ENCODE measurements at places on chromosomes 16 and 17.

- no peak for DNase-seq
These were observed 551.9 kb upstream of the CA10 start for GRCh38 chr17:52710363-52710901.

GRCh38 chr16:63749276-63749675 lies 1372.6 kb downstream of the CDH11 start:
- no peak for DNase-seq

- DNase-seq, result no peak
These were observed 7.0 kb downstream of the SAMD14 start for GRCh38 chr17:50122945-50123344.

DNA sequence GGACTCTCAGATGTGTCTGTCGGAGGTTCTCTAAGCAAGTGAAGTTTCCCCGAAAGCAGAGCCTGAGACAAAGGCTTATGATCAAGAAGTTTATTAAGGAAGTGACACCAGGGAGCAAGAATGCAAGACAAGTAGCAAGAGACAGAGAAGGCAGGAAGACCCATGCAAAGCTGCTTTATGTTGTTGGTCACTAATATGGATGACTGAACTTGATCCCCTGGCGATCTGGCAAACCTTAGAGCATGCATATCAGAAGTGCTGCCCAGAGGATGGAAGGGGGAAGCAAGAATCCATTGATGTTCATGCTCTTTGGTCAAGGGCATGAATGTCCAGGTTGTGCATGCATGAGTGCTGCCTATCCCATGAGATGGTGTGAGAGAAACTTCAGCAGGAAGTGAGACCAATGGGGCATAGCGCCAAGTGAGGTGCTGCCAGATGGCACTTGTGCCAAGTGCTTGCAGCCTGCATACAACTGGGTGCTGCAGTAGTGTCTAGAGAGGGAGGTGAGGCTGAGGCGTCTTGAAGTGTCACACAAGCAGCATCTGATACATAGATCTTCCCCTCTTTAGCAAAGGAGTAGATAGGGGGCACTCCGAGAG lies 176.5 kb downstream of the SALL1 start:
- DNase-seq, result no peak

DNA sequence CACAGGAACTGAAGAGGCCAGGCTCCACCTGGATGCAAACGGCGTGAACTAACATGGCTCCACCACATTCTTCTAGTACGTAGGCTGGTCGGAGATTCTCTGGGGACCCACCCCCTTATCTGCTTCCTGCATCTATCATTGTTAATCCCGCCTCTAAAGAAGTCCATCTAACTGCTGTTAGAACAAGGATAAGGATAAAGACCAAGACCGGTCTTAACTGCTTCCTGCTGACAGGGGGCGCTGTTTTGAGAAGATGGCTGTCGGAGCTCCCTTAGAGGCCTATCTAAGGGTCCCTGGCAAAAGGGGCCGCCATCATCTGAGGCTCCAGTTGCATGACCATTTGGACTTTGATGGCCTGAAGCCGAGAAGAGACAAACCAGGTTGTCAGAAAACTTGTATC lies 25.8 kb upstream of the TNFSF12 start:
- no peak for DNase-seq

GRCh38 chr16:70570967-70571570 lies 47.5 kb downstream of the SF3B3 start:
- DNase-seq, result no peak

- DNase-seq, result no peak
These were observed 161.9 kb upstream of the XYLT1 start for GRCh38 chr16:17632667-17633066.

- DNase-seq, result peak; percentile 70
These were observed at the start of gene SLC16A5 for GRCh38 chr17:75087558-75088453. SLC16A5 (plus strand) TSS chr17:75087954; CDS start chr17:75093637, 5,683 bp downstream.

- DNase-seq, result peak; percentile 69
These were observed 6.3 kb downstream of the CCDC102A start for GRCh38 chr16:57530104-57530521.

- no peak for DNase-seq
These were observed 11.5 kb downstream of the CDH13 start for GRCh38 chr16:82638095-82638798.

DNA sequence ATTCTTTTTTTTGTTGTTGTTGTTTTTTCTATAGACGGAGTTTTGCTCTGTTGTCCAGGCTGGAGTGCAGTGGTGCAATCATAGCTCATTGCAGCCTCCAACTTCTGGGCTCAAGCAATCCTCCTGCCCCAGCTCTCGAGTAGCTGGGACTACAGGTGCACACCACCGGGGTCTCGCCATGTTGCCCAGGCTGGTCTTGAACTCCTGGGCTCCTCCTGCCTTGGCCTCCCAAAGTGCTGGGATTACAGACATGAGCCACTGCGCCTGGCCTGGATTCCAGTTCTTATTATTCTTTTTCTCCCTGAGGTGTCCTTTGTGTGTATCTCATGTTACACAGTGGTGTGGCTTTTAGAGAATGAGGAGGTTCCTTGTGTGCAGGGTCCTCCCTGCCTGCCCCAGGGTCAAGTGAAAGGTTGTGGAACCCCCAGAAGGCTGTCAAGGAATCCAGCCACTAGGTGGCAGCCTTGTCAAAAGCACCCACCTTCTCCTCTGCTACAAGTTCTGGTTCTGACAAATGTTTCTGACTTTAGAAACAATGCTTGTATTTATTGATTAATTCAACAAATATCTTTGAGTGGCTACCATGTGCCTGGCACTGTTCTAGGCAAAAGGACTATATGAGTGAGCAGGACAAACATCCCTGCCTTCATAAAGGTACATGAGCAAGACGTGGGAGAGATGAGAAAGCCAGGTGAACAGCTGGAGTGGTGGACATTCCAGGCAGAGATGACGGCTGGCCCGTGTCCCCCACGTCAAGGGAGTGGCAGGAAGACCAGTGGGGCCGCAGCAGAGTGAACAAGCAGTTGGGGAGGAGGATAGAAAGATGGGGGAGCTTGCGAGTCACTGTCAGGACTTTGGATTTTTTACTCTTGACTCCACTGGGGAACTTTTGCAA lies 112.4 kb downstream of the SPECC1 start:
- DNase-seq, result peak; percentile 46

DNA sequence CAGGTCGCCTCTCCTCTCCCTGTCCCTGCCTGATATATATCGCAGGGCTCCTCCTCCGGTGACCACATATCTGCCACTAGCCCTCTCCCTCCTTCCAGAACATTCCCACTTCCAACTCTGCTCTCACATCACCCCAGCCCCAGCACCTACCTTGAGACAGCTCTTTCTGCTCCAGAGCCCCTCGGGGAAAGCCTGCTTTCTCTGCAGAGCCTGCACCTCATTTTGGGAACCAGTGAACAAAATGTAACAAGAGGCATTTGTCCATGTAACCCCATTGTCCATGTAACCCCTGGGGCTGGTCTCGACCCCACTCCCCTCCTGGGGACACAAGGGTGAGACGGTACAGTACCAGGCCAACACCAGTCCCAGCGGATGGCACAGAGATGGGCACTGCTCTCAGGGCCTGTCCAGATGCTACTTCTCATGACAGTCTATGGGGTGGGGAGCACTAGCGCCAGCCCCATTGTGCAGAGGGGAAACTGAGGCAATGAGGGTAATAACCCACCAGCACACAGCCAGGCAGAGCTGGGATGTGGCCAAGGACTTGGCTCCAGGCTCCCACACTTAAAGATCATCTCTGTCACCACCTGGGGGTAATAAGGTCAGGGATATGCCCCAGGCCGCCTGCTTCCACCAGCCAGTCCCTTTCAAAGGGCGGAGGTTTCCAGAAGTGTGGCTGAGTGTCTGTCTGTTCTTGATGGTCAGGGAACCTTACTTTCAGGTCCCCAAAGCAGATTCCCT lies 42.9 kb downstream of the TBC1D16 start:
- no peak for DNase-seq

GRCh38 chr16:51716195-51716594 lies 565.1 kb upstream of the SALL1 start:
- no peak for DNase-seq

- DNase-seq, result no peak
These were observed 22.4 kb downstream of the SLC35G3 start for GRCh38 chr17:35171834-35172233.

GRCh38 chr16:75644240-75645012 lies 3.0 kb downstream of the KARS1 start:
- no peak for DNase-seq

- no peak for DNase-seq
These were observed 130.4 kb downstream of the CCDC182 start for GRCh38 chr17:57614742-57615141.

GRCh38 chr16:27052007-27052406 lies 14.7 kb upstream of the C16orf82 start:
- no peak for DNase-seq

GRCh38 chr17:56983366-56983765 lies 5.4 kb downstream of the SCPEP1 start:
- DNase-seq, result no peak

GRCh38 chr16:31508706-31509195 lies 560 bp upstream of the RUSF1 start:
- no peak for DNase-seq

DNA sequence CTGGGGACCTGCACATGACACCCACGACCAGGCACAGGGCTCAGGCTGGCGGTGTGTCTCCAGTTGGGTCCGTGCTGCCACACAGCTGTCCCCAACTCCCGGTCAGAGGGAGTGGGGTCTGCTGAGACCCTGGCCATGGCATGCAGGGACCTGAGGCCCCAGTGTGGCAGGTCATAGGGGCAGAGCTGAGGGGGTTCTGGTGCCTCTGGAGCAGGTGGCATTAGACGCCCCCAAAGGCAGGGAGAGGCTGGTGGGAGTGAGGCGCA lies 4.2 kb downstream of the NUBP2 start:
- DNase-seq, result no peak

GRCh38 chr17:59026176-59026939 lies 80.3 kb downstream of the TRIM37 start:
- no peak for DNase-seq
